ENCODE measurements at places on chromosomes 4 and X.

- peak; percentile 40 for DNase-seq
Measured at GRCh38 chr4:107665001-107665400, 55.0 kb downstream of the PAPSS1 start.

DNA sequence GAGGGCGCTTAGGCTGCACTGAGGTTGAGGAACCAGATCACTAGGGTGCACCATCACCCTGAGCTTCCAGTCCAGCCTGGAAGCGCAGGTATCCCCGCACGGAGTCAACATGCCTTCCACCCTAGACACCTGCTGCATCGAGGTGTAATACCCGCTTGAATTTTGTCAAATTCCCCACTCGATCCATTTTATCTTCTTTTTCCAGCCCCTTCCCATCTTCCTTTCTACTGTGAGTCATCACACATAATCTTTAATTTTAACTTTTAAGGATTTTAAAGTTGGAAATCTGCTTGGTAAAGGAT, 821 bp downstream of the PLK4 start:
- DNase-seq, result no peak

DNA sequence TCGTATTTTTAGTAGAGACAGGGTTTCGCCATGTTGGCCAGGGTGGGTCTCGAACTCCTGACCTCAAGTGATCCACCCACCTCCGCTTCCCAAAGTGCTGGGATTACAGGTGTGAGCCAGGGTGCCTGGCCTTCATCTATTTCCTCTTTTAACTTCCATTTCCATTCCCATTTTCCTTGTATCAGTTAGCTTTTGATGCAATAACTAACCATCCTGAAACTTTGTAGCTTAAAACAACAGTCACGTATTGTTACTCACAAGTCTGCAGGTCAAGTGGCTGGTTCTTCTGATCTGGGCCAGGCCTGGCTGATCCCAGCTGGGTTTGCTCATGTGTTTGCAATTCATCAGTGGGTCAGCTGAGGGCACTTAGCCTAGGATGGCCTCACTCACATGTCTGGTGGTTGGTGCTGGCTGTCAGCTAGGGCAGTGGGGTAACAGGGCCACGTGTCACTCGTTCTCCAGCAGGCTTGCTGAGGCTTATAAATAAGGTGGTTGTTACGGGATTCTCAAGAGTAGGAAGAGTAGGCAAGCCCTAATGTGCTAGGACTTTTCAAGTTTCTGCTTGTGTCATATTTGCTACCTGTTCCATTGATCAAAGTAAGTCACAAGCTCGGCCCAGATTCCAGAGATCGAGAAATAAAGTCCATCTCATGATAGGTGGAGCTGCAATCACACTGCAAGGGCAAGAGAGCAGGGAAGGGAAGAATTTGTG, 88.2 kb downstream of the SOWAHB start:
- no peak for DNase-seq

DNA sequence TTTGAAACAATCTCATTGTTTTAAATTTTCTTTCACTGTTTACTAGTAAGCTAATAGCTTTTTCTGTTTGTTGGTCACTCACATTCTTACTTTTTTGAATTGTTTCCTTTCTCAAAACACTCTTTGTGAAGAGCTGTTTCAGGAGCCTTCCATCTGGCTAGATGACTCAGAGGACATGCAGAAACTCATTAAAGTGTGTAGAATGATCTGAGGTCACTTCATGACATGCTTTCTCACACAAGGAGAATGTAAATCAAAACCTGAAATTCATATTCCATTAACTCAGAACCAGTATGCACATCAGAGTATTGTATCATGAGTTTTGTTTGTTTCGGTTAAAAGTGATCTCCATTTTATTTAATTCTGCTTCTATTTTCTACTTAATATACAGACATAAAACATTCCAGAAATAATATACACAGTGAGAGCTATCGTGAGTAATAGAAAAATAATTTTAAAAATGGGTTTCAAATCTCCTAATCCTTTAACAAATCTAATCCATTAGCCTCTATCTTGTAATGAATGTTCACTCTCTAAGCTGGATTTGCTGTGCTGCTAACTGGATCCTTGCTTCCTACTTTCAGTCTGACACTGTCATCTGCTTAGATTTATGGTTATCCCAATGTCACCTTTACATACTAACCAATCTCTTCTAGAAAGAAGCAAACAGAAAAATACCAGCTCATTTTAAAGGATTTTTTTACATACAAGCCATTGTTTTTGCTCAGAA, 449.6 kb downstream of the FSTL5 start:
- peak; percentile 89 for DNase-seq

DNA sequence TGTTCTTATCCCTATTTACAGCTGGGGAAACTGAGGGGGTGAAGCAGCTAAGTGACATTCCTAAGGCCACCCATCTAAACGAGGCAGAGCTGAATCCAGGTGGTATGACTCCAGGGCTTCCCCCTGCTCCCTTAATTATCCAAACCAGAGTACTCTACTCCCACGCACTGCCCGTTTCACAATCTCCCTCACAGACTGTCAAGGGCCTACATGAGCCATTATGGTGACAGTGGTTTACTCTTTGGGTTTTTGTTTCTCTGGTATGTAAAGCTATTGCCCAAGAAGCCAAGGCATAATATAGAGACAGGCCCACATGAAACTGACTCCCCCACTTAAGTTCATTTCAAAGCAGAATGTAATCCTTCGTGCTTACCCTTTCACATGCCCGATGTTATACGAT, 95.1 kb downstream of the NHS start:
- DNase-seq, result no peak

GRCh38 chr4:124504431-124504830, 208.1 kb downstream of the ANKRD50 start:
- peak; percentile 22 for DNase-seq

- no peak for DNase-seq
Measured at GRCh38 chr4:123750044-123750443, 353.4 kb downstream of the SPRY1 start.

DNA sequence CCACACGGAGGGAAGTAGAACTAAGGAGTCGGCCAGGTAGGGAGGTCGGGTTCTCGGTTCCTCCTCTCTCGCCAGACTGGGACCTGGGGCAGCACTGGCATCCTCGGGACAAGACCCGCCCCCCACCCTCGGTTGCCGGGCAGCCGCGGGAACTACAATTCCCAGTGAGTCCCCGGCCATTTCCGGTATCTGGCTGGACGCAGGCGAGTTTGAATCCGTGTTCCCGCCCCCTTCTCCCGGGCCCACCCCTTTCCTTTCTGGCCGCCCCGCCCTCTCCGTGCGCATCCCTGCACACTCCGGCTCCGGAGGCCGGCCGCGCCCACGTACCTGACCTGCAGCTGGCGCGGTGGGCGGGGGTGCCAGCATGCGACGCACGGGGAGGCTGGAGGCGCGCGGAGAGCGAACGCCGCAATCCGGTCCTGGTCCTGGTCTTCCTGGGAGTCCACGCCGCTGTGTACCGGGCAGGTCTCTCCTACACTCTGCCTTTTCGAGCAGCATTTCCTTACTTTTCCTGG, 10.2 kb upstream of the DLG3 start:
- peak; percentile 78 for DNase-seq

GRCh38 chrX:3191796-3192195, 150.5 kb downstream of the ARSF start:
- DNase-seq, result peak; percentile 49

DNA sequence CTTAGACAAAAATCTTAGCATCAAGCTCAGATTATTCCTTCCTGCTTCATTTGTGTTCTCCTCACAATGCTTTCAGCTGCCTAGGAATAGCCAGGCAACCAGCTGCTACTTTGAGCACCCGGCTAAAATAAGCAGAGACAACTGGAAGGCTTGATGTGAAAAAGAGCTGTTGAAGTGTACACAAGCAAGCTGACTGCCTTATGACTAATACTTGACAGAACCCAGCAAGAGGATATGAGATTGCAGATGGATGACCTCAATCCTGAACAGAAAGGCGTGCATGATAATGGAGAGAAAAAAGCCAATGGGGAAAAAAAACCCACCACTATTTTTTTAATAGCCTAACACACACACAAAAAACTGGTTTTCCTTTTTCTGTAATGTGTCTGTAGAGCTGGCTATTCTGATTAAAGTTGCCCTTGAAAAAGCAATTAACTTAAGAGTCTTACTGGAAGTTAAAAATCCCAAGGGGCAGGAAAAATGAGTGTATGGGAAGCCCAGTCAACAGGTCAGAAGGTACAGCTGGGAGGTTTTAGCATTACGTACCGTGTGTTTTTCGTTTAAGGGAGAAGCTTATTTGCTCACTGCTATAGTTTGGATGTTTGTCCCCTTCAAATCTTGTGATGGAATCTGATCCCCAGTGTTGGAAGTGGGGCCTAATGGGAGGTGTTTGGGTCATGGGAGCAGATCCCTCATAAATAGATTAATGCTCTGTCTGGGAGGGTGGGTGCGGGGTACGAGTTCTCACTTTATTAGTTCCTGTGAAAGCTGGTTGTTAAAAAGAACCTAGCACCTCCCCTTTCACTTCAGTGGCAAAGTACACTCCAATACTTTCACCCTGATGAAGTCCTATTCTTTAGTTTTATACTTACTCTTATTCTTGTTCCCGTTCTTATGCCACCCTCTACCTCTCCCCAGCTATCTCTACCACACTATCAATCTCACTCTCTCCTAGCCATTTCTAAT, 37.1 kb upstream of the HERC6 start:
- DNase-seq, result peak; percentile 78

- peak; percentile 68 for DNase-seq
Measured at GRCh38 chr4:152784490-152785350, 5.0 kb downstream of the ARFIP1 start.

GRCh38 chrX:372856-373640, 13.7 kb downstream of the PPP2R3B start:
- DNase-seq, result peak; percentile 38

DNA sequence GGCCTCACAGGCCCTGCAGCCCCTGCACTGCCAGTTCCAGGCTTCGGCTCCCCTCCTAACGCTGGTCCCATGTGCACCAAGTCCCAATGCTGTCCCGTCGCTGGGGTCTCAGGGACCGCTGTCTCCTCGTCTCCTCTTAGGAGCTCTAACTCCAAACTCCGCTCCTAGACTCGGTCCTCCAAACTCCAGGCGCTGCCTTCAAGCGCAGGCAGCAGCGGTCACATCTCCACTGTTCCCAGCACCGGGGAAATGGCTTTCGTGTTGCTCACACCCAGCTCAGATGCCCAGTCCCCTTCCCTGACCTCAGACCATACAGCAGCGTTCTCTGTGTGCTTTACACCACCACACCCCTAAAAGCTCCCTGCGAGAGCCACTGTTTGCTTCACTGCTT, 19.6 kb upstream of the HMX1 start:
- no peak for DNase-seq

- no peak for DNase-seq
Measured at GRCh38 chr4:1958276-1959103, 50.3 kb downstream of the NELFA start.

DNA sequence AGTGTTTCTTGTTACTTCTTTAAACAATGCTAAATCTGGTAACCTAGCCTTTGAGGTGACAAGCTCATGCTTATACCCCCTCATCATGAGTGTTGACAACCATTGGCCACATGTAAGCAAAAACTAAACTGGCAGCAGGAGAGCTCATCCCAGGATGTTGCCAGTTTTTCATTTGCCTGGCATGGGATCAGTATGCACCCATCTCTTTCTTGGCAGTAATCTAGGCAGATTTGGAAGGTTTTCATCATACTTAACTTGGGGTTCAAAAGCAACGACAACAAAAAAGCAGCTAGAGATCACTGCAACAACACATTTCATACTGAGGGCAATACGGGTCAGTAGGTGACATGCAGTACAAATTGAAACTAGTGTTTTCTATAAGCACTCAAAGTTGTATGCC, 122.0 kb downstream of the PPA2 start:
- DNase-seq, result no peak
